ENCODE measurements at places on chromosomes 1 and 21.

DNA sequence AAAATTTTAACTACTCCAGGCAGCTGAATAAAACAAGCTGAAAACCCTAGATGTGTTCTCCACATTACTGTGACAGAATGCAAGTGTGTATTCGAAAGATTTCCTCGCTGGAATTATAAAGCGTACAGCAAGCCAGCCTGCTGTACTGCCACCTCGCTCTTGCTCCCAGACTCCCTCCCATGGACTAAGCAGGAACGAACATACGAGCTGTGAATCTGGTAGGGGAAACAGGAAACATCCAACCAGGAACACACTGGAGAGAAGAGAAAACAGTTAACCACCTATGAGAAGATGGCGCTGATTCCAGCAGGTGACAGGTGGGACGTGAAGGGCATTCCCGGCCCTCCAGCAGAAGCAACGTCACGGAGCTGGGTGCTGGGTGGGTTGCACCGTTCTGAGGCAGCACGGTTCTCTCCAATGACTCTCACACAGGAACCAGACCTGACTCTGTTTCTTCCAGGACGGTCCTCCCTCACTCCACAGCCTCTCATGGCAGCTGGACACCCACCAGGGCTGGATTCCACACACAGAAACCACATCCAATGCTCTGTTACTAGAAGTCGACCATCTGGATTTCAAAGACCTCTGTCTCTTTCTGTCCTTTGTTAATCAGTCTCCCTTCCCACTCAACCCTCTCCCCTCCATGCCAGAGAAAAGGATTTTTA is 219.2 kb downstream of the RERE start:
- no peak for DNase-seq

DNA sequence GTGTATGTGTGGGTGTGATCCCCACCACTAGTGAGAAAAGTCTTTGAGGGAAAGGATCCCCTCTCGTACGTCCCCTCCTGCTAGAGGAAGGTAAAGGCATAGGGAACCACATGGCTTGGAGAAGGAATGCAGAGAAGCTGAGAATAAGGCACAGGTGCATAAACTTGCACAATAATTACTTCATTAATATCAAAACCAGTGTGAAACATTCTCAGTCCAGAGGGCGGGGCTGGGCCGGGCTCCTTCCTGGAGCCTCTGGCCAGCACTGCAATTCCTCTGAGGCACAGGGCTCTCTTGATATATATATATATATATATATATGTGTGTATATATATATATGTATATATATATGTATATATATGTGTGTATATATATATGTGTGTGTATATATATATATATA is 162.6 kb downstream of the TSEN15 start:
- no peak for DNase-seq

GRCh38 chr1:30305519-30305918 is 417.9 kb downstream of the MATN1 start:
- no peak for DNase-seq

- DNase-seq: no peak
Measured at GRCh38 chr1:115982400-115982799, 6.1 kb downstream of the SLC22A15 start.

- DNase-seq: no peak
Measured at GRCh38 chr1:29655945-29656850, 419.9 kb downstream of the PTPRU start.

DNA sequence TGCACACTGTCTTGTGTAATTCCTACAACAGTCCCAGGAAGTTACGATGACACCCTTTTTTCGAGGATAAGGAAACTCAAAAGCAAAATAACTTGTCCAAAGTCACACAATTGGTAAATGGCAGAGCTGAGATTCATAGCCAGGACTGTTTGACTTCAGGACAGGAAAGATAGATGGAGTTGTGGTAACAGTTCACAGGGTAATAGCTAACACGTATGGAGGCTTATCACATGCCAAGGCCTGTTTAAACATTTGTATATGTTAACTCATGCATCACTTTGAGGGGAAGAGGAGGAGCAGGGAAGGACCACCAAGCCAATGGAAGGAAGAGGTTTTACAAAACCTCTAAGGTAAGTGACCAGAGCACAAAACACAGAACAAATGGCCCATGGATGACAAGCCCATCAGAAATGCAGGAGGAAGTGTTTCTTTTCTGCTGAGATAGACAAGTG is 2.8 kb downstream of the DHCR24 start:
- peak; percentile 70 for DNase-seq

DNA sequence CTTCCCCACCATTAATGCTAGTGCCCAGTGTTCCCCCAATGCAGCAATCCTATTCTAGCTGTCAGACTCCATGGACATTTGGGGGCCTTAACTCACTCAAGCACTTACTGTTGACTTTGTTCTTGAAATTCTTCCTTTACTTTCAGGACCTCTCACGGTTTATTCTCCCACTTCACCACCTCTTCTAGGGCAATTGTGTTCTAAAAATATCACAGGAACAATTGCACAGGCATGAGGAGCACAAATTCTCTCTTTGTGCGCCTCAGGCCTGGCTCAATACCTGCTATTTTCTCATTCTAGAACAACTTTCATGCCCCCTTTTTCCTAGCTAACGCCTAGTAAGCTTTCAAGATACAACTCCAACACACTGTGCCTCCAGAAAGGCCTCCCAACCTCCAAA is 7.3 kb downstream of the MAB21L3 start:
- DNase-seq: no peak

- no peak for DNase-seq
Measured at GRCh38 chr1:24437631-24438396, 22.2 kb downstream of the NIPAL3 start.

DNA sequence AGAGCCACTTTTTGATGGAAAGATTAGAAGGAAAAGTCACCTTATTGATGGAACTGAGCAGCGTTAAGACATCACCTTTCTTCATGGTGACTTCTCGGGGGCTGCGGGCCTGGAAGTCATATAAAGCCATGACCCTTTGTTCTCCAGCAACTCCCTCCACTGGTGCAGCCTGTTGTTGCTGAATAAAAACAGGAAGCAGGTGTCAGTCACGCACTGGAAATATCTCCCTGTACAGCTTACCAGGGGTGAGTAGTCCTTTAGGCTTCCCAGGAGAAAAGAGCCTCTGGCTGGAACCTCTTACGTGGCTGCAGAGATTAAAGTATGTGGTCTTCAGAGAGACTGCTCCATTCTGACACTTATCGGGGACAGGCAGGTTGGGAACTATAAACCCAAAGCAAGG is 31.9 kb downstream of the SPTA1 start:
- DNase-seq: no peak

DNA sequence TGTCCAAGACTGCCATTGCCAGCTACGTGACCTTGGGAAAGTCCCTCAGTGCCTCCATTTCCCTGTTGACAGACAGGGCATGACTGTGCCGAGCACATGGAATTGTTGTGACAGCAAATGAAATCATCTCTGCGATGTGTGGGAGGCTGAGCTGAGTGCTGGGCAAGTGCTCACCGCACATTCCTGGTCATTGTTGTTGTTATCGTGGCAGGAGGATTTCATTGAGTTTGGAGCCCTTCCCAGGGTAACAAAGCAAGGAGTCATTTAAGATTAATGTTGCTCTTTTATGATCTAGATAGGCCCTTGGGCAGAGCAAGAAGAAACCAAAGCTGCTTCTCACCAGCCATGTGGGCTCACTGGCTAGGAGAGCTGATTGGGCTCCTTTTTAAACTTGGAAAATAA is 39.6 kb upstream of the ITPKB start:
- DNase-seq: peak; percentile 97

DNA sequence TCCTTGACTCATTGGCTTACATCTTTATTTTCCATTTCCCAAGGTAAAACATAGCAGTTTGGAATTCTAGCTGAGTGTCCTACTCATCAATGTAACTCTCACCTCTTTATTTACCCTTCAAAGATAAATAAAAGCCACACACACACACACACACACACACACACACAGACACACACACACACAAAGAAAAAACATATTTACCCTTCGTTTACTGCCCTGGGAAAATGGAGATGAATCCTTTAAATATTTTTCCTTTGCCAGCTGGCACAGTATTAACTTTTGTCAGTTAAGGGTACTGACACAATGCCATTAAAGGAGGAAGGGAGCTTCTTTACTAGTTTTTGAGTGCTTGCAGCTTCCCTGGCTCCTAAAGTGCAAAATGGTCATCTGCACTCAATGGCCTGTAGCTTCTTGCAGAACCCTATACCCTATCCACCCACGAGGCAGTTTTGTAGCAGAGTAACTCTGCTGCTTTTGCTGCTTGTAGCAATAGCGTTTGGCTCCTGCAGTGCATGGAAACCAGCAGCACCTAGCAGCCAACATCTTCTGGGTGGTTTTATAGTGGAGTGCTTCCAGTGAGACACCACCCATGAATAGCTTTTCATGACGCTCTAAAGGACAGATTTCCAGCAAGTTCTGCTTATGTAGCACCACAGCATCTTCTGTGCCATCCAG is 103.7 kb downstream of the HS2ST1 start:
- DNase-seq: no peak

GRCh38 chr1:243351337-243351736 is 95.5 kb downstream of the SDCCAG8 start:
- no peak for DNase-seq

DNA sequence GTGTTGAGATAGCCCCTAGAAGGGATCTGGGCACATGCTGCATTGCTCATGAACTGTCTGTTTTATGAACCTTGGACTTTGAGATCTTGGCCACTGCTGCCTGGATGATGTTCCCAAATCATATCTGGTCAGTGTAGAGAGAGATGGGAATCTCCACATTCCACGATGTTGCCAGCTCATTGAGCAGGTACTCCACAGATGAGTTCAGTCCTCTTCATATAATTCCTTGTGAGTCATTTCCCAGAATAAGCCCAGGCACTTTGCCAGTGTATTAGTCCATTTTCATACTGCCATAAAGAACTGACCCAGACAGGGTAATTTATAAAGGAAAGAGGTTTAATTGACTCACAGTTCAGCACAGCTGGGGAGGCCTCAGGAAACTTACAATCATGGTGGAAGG is 254.0 kb upstream of the RUNX1 start:
- peak; percentile 98 for DNase-seq

DNA sequence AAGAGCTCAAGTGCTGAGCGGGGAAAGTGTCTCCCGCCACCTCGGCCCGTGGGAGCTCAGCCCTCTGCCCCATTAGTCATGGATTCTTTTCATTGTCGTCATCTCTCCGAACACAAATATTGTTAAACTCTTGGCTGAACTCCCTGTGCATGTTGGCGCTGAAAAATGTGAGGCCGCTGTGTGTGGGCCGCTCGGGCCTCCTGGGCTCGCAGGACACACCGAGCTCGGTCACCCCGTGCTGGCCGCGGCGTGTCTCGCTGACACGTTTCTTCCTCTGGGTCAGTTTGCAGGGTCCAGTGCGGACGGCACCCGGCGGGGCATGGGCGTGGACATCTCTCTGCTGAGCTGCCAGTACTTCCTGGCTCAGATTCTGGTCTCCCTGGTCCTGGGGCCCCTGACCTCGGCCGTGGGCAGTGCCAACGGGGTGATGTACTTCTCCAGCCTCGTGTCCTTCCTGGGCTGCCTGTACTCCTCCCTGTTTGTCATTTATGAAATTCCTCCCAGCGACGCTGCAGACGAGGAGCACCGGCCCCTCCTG is 25.6 kb downstream of the SLC45A1 start:
- DNase-seq: peak; percentile 96

- no peak for DNase-seq
Measured at GRCh38 chr1:28480308-28480707, 25.5 kb upstream of the RCC1 start.

DNA sequence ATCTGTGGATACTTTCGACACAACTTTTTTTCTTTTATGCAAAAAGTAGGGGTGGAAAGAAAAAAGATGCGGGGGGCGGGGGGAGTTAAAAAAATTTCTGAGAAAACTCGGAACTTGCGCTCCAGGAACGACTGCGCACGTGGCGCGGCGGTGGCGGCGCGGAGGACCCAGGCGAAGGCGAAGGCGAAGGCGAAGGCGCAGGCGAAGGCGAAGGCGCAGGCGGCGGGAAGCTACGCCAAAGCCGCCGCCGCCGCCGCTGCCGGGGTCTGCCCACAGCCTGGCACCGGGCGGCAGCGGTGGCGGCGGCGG is 208 bp upstream of the BARHL2 start:
- DNase-seq: no peak

DNA sequence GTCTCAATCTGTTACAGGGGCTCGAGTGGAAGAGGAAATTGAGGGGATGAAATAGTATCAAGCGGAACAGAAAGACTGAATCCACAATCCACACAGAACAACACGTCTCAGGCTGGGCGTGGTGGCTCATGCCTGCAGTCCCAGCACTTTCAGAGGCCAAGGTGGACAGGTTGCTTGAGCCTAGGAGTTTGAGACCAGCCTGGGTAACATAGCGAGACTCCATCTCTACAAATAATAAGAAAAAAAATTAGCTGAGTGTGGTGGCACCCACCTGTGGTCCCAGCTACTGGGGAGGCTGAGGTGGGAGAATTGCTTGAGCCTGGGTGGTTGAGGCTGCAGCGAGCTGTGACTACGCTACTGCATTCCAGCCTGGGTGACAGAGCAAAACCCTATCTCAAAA is 25.7 kb downstream of the VPS26C start:
- DNase-seq: no peak

- DNase-seq: peak; percentile 44
Measured at GRCh38 chr1:30759718-30760281, 2.2 kb upstream of the LAPTM5 start.

- DNase-seq: no peak
Measured at GRCh38 chr1:50416553-50417453, 6.4 kb downstream of the DMRTA2 start.

DNA sequence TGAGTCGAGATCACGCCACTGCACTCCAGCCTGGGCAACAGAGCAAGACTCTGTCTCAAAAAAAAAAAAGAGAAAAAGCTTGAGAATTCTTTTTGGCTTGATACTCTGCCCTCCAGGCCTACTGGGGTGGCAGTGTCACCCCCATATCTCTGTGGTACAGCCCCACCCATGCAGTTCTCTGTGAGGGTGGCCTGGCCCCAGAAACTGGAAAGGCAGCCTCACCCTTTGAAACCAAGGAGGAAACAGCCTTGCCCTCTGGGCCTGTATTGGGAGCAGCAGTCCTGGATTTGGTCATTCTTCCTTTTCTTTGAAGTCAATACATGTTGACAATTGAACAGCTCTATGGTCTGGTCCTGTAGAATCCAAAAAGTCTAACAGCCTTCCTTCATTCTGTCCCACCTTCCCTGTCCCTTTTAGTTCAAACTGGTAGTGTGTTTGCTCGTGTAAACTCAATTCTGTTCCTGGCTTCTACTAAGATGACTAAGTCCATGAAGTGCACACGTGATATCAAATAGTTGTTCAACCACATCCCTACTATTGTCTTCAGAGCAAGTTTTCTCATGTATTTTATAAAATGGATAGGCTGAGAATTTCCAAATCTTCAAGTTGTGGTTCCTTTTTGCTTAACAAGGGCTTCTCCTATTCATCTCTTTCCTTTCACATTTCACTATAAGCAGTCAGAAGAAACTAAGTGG is 13.2 kb downstream of the ST7L start:
- no peak for DNase-seq

DNA sequence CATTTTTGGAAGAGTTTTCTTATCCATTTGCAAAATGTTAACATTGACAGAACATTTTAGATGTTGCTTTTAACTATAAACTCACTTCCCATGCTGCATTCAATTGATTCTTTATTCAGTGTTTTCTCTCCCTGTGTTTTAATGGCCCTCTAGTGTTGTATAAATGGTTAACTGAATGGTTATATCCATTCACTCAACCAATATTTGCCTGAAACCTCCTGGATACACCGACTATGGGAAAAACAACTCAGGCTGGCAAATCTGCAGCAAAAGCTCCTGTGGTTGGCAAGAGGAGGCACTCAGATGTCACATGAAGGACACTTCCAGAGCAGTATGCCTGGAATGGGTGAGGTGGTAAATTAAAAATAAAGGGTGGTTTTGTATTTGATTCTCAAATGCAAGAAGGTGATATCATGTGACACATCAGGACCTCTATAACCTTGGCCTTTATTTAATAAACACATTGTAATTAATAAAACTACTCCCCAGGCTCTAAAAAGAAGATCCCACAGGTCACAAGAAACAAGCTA is 107.6 kb downstream of the BCAR3 start:
- no peak for DNase-seq

Data from RCC 7860 (cell line).